GM23338 (cell line): ENCODE measurements at places on chromosomes 13 and 19. TPM values are rescaled to one million over a fixed set of nuclear protein-coding genes. Genes with fewer than 3 reads are reported as not detected.

DNA sequence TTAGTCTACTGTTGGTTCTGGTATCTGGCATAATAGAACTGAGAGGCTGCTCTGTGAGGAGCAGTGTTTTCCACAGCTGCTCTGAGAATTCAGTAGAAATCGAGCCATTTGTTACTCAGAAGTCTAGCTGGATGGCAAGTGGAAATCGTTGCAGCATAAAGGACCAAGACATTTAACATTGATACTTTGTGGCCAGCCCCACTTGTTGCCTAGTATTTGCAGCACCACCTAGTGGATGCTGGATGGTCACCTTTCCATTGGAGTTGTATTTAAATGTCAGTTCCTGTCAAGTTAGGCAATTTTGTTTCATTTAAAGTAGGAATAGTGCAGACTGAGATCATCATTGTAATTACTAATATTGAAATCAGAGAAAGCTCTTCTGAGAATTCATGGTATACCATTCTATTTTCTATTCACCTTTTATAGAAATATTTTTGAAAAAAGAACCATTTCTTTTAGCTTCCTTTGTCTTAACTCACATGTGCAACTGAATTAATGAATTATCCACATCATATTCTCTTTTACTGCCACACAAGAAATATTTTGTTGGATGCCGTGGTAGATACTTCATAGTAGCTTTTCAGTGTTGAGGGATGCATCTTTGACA lies 64.6 kb downstream of the PDS5B start:
- DNase-seq: peak; percentile 87

Gene C5AR2
- total RNA-seq: 0.28 TPM in 1 of 2 replicates, not detected in the other

Gene ATP4A
- total RNA-seq: 0.62 and 0.63 TPM in 2 replicates

DNA sequence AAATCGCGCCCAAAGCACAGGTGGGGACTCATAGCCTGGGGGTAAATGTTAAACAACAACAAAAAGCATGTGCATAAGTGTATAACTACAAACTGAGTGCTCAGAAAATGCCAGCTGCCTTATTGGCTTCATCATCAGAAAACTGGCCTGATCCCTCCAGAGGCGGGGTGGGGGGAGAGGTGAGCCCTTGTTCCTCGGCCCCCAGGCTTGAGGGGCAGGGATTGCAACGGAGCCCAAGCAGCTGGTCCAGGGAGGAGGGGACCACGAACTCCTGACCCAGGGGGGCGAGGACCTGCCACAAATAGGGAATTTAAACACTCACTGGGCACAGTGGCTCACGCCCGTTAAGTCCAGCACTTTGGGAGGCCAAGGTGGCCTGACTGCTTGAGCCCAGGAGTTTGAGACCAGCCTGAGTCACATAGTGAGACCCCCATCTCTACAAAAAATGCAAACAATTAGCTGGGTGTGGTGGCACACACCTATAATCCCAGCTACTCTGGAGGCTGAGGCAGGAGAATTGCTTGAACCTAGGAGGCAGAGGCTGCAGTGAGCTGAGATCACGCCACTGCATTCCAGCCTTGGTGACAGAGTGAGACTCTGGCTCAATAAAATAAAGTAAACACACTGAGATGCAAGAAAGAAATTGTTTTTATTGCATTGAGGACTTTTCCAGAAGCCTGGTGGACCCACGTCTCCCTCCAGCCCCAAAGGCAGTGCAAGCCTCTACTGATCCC lies 8.7 kb downstream of the SIRT6 start:
- DNase-seq: no peak

- DNase-seq: peak; percentile 76
These were observed 28.2 kb upstream of the GPI start for GRCh38 chr19:34336781-34337271.

Gene FARP1
- 82.5 and 105 TPM in 2 replicates for total RNA-seq

GRCh38 chr19:50546527-50547221 lies 21.6 kb downstream of the LRRC4B start:
- no peak for DNase-seq

- DNase-seq: no peak
These were observed 806.1 kb upstream of the MIR17HG start for GRCh38 chr13:90541346-90541745.

DNA sequence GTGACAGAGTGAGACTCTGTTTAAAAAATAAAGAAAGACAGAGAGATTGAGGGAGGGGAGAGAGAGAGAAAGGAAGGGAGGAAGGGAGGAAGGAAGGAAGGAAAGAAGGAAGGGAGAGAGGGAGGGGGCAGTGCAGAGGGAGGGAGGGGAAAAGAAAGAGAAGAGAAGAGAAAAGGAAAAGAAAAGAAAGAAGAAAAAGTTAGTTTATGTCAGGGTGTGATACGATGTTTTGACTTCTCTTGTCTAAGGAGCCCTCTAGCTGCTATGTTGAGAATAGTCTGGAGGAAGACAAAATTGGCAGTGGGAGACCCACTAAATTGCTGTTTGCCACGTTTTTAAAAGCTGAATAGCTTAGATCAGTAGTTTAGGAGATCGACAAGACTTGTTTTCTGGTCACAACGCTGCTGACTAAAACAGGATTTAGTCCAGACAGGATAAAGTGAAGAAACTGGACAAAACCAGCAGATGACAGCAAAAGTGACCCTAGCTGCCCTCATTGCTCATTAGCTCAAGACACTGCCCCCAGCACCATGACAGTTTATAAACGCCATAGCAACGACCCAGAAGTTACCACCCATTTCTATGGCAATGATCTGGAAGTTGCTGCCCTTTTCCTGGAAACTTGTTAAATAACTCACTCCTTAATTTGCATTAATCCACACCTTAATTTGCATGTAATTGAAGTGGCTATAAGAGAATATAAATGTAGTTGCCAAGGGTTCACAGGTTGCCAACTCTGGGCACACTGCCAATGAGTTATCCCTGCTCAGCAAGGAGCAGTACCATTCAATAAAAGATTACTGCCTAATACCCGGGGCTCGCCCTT lies 11.1 kb downstream of the TEX101 start:
- DNase-seq: peak; percentile 65

Gene MRPL54
- 29.7 and 47.3 TPM in 2 replicates for total RNA-seq

GRCh38 chr19:55384131-55384919 lies at the start of gene TMEM238:
Gene TMEM238, minus strand, starts transcription at chr19:55384292. Its CDS starts 33 bp downstream, at chr19:55384259.
- DNase-seq: peak; percentile 40
